Hematopoietic multipotent progenitor cell treated with erythropoietin and hydrocortisone succinate and interleukin-3 and kit ligand, for 8 days (in vitro differentiated cells): ENCODE measurements at places on chromosomes 1 and 21.

DNA sequence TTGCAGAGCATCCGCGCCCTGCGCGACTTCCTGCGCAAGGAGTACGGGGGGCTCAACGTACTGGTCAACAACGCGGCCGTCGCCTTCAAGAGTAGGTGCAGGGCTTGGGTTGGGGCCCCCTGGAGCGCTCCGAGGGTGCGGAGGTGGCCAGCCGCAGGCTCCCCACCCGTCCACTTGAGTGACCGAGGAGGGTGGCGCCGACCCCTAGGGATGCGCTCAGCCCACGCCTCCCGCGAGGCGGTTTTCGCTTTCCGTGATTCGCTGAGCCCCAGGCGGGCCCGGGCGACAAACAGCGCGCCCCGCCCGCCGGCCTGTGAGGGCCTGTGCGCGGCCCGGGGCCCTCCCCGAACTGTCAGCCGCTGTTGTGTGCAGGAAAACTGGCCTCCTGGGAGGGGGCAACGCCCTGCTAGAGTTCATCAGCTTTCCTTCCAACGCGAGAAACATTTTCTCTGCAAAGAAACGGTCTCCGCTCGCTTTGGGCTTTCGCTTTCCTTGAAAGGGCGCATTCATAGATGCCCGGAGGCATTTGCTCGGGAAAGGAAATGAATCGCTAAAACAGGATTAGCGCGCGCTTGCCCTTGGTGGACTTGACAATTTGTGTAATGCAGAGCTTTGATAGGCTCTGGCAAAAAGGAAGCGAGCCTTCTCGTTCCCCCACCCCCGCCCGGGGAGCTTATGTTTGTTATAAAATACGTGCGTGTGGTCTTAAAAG, 668 bp downstream of the CBR3 start:
- DNase-seq, result peak; percentile 17

DNA sequence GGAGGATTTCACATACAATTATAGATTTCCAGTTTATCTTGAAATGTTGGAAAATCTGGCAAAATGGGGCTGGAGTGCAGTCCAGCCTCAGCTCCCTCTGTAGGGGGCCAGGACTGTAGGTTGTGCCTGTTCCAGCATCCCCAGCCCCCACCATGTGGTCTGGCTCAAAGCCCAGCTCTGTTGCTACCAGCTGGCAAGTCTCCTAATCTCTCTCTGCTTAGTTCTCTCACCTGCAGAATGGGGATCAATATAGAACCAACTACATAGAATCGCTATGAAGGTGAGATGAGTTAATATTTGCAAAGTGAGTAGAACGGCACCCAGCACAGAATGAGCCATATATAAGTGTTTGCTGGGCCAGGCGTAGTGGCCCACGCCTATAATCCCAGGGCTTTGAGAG, 50.0 kb upstream of the TARDBP start:
- DNase-seq, result peak; percentile 13

DNA sequence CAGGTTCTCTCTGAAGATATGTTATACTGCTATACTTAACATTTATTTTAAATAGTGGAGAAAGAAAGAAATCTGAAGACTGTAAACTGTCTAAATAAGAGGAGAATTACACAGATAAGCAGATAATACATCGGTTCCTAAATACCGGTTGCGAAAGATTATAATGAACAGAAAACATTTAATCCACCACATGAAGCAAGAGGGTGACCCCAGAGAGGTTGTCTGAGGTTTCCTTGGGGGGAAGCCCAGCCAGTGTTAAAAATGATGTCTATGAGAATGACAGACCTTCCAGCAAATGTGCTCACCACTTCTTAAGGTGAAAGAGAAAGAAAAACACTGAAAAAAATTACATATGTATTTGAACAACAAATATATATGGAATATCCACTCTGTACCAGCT, 356.4 kb upstream of the KAZN start:
- DNase-seq, result no peak

DNA sequence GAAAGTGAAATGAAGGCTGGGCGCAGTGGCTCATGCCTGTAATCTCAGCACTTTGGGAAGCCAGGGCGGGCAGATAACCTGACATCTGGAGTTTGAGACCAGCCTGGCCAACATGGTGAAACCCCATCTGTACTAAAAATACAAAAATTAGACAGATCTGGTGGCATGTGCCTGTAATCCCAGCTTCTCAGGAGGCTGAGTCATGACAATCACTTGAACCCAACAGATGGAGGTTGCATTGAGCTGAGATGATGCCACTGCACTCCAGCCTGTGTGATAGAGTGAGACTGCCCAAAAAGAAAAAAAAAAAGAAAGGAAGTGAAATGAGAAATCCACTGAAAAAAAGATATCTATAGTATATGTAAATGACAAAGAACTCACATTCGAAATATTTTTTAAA, 439.9 kb downstream of the DISC1 start:
- no peak for DNase-seq

DNA sequence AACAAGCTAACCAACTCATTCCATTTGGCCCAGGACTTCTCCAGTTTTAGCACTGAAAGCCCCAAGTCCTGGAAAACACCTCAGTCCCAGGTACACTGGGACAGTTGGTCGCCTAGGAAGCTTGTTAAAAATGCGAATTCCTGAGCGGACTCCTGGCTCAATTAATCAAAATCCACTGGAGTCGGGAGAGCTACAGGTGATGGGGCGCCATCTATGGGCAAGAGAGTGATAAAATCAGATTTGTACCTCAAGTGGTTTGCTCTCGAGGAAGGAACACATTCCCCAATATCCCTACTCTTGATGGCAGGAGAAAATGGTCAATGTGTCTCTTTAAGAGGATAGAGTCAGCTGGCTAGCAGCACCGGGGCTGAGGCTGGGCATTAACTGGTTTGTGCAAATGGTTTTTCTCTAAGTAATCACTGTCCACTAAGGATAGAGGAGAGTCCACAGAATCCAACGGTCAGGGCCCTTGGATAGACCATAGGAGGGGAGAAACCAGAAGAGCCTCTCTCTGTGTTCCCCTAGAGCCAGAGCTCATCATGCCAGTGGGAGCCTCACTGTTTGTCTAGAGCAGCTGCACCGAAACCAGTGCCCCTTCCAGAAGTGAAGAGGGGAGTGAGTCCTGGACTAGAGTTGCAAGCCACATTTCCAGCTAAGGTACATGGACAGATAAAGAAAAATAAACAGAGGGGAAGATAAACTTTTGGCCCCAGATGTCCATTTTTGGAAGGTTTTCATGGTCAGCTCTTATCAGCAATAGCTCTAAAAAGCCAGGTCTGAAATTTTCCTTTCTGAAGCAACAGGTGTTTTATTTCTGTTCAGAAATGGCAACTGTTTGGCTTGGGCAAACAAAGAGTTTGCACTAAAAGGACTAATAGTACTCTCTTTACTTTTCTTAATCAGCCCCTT, 148.5 kb downstream of the TENT5C start:
- peak; percentile 77 for DNase-seq

DNA sequence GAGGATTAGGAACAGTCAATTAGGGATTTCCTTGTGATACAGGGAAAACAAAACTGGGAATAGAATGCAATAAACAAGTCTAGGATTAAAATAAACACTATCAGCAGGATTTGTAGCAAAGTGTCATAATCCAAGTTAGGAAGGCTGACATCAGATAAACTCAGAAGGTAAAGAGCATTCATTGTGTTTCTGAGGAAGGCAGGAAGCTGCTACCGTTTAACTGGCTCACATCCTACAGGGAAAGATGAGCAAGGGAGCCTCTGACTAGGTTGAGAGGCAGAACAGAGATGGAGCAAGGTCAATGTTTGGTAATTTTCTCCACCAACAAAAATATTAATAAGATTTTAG, 124.7 kb downstream of the POU2F1 start:
- no peak for DNase-seq

GRCh38 chr1:101131239-101131843, 105.5 kb upstream of the S1PR1 start:
- no peak for DNase-seq

DNA sequence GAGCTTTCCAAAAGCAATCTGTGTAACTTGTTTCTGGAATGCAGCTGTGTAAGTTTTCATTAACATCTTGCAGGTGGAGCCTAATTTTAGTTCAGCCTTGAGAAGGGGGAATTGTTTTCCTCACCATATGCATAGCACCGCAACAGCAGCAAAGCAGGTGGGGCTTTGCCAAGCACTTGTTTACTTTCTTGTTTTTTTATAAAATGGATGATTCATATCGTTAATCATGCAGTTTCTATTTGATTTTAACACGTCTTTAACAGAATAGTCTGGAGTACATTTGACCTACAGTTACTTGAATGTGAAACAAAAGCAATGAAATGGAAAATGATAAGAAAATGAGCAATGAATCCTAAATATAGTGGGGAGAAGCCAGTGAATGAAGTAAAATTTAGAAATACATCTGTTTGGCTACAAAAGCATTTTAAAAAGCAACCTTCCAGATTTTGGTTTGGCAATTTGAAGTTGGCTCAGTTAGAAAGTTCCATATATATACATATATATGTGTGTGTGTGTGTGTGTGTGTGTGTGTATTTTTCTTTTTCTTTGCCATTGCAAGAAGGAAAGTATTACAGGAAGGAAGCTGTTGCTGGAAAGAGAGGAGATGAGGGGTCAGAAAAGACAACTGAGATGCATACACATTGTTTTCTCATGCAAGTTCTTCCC, 119.0 kb upstream of the ADGRL2 start:
- no peak for DNase-seq

DNA sequence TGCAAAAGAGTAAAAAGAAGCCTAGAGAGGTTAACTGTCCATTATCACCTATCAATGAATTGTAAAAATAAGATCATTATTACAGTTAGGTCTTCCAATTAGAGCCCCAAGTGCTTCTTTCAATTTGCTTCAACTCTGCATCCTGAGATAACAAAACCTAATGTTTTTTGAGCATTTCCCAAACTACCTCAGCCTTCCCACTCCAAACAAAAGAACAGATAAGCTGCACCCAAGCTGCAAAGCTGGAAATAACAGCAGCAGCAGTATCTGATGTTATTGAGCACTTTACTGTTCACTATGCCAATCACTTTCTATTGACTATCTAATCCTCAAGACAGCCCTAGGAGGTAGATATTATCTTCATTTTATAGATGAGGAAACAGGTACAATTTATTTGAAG, 97.1 kb upstream of the SLFNL1 start:
- DNase-seq, result no peak

GRCh38 chr1:52533713-52534112, 19.2 kb downstream of the TUT4 start:
- no peak for DNase-seq

- DNase-seq, result no peak
Measured at GRCh38 chr21:35401476-35401875, 352.4 kb upstream of the RUNX1 start.

DNA sequence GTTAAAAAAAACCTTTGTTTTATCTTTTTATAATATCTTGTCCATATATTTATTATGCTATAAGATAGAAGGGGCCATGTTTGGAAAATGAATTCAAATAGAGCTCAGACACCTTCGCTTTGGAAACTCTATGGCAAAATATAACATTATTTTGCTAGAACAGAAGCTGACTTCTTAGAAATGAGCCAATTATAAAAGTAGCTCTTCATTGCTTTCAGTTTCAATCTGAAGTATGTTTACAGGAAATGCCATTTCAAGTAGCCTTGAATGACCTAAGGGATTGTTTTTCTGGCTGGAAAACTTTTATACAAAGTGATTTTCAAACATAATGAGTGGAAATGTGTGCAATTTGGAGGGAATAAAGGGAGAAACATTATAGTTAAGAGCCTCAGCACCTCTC, 37.8 kb upstream of the GBP5 start:
- DNase-seq, result no peak

GRCh38 chr1:42913426-42914091, 45.1 kb downstream of the SLC2A1 start:
- peak; percentile 90 for DNase-seq

- DNase-seq, result peak; percentile 76
Measured at GRCh38 chr1:89454845-89455521, 69.6 kb upstream of the LRRC8B start.

DNA sequence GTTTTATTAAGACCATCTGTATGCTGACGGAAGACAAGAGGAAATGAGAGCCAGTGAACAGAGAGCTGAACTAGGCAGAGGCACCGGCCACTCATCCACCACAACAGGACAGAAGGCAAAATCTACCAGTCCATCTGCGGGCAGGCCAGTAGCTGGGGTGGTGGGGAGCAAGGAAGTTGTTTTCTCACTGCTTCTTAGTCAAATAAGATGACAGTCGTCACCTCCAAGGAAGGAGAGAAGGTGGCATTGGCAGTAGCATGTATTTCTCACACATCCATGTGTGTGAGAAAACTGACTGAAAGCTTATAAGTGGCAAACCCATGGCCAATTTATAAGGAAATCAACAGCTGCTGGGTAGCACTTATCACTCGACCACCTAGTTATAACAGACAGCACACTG, 8.2 kb downstream of the TTC13 start:
- no peak for DNase-seq

- DNase-seq, result no peak
Measured at GRCh38 chr21:25963181-25963580, 207.4 kb downstream of the APP start.

- peak; percentile 73 for DNase-seq
Measured at GRCh38 chr1:23838401-23838866, 13.2 kb upstream of the HMGCL start.

GRCh38 chr1:206468571-206468970, 1.7 kb upstream of the IKBKE start:
- no peak for DNase-seq

DNA sequence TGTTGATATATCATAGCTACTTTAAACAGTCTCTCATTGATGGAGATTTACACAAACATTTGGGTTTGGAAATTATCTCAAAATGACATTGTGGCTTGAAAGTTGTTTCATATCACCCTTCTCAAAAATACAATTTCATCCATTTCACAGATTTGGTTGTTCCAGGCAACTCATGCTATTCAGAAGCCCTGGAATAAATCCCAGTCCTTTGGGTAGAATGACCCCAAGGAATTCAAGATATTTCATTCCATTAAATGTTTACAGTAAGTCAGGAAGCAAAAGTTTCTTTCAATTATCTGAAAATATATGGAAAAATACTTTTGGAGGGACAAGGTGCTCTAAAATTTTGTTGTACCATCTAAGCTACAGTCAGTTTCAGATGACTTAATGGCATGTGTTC, 27.1 kb downstream of the MPZL1 start:
- no peak for DNase-seq

- DNase-seq, result no peak
Measured at GRCh38 chr1:91036894-91037829, 15.3 kb upstream of the ZNF644 start.

GRCh38 chr1:118252624-118253023, 67.6 kb upstream of the SPAG17 start:
- no peak for DNase-seq

DNA sequence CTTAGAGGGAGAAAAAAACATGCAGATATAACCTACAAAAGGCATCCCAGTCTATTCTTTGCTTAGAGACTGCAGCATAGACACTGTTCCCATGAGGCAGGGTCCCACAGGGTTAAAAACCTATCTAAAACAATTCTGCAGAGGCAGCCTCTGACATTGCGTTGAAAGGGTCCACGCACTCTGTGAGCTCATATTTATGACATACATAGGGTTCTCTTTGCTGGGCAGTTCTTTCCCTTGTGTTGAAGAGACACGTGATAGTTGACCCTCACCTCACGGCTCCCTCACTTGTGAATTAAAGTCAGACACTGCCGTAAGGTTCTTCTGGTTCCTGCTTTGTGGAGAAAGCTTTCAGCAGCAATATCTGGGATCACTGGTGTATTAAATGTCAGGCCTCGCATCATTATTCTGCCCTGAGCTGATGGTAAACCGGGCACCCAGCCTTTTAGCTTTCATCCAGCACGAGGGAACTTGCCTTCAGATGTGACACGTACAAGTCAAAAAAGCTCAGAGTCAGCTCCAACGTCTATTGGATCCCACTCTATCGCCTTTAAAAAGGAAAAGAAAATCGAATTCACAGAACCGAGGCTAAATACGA, 52.8 kb upstream of the HNRNPU start:
- DNase-seq, result no peak
